ENCODE measurements at places on chromosomes 1 and 21.

GRCh38 chr1:12087797-12088314 is 24.8 kb downstream of the TNFRSF8 start:
- peak; percentile 79 for DNase-seq

GRCh38 chr1:239765163-239765562 is 326.5 kb upstream of the FMN2 start:
- no peak for DNase-seq

DNA sequence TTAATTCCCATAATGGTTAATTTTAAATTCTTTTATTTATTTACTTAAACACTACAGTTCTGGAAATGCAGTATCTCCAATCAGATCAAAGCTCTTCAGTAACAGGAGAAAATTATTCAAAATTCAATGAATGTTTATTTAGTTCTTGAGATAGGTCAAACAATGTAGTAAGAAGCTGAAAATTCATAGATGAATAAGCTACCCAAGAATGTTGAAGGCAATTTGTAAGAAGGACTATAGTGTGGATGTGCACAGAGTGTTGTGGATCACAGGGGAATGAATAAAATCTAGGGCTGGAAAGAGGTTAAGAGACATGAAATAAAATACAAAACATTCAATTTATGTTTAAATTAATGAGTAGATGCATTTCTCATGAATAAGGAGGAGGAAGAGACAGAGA is 72.0 kb downstream of the OLFM3 start:
- DNase-seq, result no peak

DNA sequence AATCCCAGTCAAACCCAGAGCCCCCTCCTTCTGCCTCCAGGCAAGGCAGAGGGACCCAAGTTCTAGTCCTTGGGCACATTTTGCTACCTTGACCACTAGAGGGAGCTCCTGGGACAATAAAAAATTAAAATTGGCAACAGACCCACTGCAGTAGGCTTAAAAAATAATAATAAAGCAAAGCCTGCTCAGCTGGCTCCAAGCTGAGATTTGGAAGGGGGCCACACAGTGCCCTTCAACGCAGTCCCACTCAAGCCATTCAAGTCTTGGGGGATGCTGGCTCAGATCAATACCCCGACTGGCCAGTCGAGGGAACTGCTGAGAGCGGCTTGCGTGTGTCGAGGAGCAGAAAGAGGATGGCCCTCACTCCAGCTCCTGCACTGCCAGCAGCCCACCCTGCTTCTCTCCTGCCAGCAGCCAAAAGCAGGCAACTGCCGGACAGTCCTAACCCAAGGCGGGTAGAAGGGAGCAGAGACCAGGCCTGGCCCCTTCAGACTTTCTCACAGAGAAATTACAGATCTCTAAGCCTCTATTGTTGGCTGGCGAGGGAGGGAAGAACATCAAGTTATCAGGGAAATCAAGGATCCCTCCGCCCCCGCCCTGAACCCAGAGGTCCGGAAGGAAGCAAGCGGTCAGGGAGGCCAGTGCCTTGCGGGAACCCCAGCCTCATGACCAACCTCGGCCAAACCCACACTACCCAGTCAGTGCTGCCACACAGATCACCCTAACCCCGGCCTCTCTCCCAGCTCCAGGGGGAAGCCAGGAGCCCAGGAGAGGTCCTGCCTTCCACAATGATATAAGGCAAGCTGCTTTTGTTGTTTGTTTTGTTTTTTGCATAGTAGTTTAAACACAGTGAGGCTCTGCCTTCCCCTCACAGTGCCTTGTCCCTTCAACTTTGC is 4.9 kb upstream of the ALDH4A1 start:
- DNase-seq, result peak; percentile 56

- DNase-seq, result no peak
Measured at GRCh38 chr1:79310609-79311008, 304.1 kb upstream of the ADGRL4 start.

- DNase-seq, result no peak
Measured at GRCh38 chr1:227357171-227357926, 39.1 kb upstream of the CDC42BPA start.

DNA sequence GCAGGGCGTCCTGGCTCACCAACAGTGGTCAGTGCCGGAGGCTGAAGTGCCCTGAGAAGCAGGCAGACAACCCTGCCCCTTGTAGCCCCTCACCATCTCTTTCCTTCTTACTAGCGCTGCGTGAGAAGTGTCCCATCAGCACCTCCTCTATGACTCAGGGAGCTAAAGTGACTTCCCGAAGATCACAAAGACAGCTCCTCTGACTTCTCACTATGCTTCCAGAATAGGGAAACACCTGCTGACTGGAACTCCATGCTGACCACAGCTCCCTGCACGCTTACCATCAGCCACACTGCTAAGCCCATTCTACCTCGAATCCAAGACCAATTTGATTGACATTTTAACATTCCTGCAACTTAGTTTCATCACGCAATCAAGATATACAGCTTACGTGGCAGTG is 92.8 kb downstream of the JAK1 start:
- no peak for DNase-seq

DNA sequence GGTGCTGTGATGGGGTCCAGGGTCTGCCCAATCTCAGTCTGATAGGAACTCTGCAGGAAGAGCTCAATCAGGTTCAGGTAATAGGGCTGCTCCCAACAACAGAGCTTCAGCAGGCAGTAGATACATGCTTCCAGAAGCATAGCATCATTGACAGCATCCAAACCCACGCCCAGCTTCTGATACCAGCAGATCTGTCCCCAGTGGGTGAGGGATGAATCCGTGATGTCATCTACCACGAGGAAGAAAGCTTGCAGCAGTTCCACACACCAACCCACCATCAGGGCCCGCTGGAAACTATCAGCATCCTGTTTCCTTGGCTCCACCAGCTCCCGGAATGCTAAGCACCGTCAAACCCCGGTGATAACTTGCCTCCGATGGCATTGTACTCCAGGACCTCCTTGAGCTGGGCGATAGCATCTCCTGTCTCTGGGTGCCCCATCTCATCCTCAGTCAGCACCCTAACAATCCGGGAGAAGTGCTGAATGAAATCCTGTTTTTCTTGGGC is 14.7 kb downstream of the NEK2 start:
- no peak for DNase-seq

DNA sequence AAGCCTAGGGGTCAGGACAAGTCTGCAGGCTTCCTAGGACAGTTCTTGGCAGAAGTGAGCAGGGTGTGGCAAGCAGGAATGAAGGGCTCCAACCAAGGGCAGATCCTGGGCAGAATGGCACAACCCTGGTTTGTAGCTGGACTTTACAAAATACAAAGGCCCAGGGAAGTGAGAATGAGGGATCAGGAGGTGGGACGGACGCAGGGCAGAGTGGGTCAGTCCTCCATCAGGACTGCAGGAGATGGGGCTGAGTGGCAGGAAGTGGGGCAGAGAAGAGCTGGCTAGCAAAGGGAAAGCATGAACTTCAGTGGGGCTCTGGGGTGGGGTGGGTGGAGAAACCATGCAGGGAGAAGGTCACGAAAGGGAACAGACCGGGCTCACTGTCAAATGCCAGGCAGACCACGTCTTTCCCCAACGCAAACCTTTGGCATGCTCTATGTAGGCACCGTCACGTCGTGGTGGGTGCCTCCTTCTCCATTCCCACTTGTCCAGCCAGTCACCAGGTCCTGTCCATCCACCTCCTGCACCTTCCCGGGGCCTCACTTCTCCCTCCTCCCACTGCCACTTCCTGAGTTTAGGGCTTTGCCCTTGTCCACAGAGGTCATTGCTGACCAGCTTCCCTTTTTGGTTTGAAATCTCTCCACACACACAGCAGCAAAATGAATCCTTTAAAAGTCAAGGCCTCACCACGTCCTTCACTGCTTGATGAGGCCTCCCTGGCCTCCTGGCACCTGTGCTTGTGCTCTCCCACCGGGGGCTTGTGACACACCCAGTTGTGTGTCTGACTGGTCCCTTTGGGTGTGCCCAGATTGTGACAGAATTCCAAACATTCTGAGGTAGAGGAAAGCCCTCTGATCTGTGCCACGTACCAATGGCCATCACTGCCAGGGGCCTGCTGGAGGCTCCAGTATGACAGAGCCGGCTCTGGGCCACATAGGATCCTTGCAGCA is 8.7 kb upstream of the CLDN19 start:
- no peak for DNase-seq

GRCh38 chr1:243264717-243265116 is 8.9 kb downstream of the SDCCAG8 start:
- no peak for DNase-seq

DNA sequence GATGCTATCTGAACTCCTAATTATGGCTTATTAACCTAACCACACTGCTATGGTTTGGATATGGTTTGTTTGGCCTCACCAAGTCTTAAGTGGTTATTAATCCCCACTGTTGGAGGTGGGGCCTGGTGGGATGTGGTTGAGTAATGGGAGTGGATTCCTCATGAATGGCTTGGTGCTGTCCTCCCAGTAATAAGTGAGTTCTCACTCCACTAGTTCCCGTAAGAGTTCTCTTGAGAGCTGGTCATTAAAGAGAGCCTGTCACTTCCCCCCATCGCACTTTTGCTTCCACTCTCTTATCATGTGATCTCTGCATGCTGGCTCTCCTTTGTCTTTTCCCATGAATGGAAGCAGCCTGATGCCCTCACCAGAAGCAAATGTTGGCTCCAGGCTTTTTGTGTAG is 328.8 kb downstream of the PLA2G4A start:
- DNase-seq, result no peak

GRCh38 chr1:99069146-99069545 is 64.5 kb upstream of the PLPPR5 start:
- DNase-seq, result no peak

GRCh38 chr21:15895142-15896106 is 165.6 kb downstream of the USP25 start:
- DNase-seq, result no peak

DNA sequence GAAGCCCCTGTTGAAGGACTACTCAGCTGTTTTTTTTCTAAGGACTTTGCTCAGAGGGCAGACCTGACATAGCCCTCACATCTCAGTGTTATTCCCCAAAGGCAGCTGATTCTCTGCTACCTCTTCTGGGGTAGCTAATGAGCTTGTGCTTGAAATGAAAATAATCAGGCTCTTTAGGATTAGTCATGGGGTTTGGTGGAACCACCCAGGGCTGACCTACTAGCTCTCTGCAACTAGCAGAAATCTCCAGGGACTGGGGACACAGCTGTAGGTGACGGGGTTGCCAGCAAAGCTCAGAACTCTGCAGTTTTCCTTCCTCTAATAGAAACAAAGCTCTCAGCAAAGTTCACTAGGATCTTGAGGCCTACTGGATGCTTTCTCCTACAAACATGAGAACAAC is 106.4 kb upstream of the BCL9 start:
- no peak for DNase-seq

- DNase-seq, result no peak
Measured at GRCh38 chr1:88276163-88276562, 407.9 kb upstream of the PKN2 start.

DNA sequence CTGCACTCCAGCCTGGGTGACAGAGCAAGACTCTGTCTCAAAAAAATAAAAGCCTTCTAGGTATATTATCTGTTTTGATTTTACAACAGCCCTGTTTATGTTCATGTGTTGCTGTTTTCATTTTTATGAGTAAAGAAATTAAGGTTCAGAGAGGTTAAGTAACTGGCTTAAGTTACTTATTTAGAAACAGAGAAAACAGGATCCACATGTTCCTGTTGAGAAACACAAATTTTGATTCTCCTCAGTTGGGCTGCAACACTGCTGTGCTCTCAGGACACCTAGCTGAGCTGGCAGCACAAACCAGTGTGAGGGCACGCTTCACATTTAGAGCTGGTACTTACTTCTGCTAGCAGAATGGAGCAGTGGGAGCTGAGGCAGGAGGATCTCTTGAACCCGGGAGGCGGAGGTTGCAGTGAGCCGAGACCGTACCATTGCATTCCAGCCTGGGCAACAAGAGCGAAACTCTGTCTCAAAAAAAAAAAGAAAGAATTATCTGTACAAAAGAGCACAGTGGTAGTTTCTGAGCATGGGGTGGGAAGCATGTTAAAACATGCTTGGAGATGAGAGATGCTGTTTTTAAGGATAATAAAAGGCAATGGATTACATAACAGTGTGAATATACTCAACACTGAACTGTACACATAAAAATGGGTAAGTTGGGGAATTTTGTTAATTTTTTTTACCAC is 2.4 kb downstream of the SPRTN start:
- no peak for DNase-seq

DNA sequence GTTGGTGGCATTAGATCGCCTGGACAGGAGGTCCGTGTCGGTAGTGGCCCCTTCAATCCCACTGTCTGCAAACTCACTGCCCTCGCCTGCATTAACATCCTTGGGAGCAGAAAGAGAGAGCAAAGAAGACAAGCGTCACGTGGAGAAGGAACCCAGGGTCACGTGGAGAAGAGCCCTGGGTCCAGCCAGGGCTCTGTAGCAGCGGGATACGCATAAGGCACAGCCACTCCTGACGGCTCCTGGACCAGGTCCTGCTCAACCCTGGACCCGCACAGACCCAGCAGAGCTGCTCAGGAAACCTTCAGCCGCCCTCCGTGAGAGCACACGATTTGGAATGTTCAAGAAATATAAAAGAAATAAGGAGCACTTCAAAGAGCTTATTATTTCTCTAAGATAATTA is 92.0 kb downstream of the TIAM1 start:
- DNase-seq, result no peak

GRCh38 chr1:208278638-208279037 is 34.5 kb upstream of the PLXNA2 start:
- DNase-seq, result no peak
